Activated CD4-positive, alpha-beta T cell treated with anti-CD3 and anti-CD28 coated beads for 1 hour (primary cell): ENCODE measurements at places on chromosomes 12 and 14.

- DNase-seq: no peak
These were observed 894.0 kb downstream of the NRXN3 start for GRCh38 chr14:79064214-79064613.

GRCh38 chr12:31033146-31033545 lies 40.5 kb upstream of the DDX11 start:
- DNase-seq: no peak

DNA sequence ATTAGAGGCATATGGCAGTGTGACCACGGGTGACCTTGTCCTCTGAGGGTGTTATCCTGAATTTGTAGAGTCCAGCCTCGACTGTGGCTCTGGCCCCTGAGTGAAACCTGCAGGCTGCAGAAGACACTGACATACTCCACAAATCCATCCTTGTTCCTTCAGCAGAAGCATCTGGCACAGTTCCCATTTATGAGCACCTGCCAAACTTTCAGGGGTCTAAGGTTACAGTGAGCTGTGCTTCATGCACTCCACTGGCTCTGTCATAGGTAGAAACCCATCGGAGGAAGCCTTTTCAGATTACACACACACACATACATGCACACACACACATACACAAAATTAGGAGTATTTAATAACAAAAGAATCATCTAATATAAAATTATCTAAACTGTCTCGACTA lies 13.6 kb upstream of the NUAK1 start:
- DNase-seq: no peak

DNA sequence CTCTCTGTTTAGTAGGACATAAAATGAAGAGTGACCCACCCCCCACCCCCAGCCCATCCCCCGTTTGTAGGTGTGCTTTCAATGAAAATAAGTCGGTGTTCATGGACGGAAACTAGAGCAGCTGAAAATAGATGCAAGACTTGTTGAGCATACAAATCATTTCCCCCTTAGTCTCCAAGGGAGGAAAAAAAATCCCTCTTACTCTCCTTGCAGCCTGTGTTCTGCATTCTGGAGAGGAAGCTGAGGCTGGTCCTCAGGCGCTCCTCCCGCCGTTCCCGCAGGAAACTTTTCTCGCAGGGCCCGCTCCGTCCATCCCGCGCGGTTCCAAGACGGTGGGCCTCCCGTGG lies 259.0 kb upstream of the E2F7 start:
- no peak for DNase-seq

GRCh38 chr14:77144412-77145115 lies 3.0 kb upstream of the ZDHHC22 start:
- DNase-seq: no peak

GRCh38 chr12:103810111-103810510 lies 30.9 kb downstream of the NT5DC3 start:
- DNase-seq: no peak

GRCh38 chr14:22588526-22589095 lies 413 bp downstream of the DAD1 start:
- no peak for DNase-seq

- DNase-seq: no peak
These were observed 257.7 kb downstream of the ADGRD1 start for GRCh38 chr12:131211340-131211938.

GRCh38 chr14:56400109-56400825 lies 179.3 kb upstream of the TMEM260 start:
- no peak for DNase-seq

GRCh38 chr12:119375075-119375882 lies 40.8 kb downstream of the CCDC60 start:
- no peak for DNase-seq

- DNase-seq: no peak
These were observed 1349.1 kb downstream of the TMEM121 start for GRCh38 chr14:106875503-106875902.

DNA sequence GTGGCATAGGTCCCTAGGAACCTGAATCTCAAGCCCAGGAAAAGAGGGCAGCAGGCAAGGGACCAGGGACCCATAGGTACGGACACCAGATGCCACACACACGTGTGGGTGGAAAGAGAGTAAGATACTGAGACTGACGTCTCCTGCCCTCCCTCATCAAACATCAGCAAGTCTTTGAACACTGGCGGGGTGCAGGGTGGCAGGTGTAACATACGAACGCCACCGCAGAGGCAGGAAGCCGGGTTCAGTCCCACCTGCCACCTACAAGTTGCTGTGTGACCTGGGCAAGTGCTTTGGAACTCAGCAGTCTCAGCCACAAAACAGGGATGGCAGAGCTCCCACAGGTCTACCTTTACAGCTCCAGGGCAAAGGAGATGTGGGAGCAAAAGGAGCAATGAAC lies 11.1 kb downstream of the ACTN1 start:
- peak; percentile 63 for DNase-seq

GRCh38 chr12:3097186-3097804 lies 20.1 kb downstream of the TSPAN9 start:
- no peak for DNase-seq

GRCh38 chr14:96754845-96755184 lies 42.4 kb upstream of the VRK1 start:
- DNase-seq: no peak

GRCh38 chr12:93311827-93312226 lies 65.9 kb upstream of the NUDT4 start:
- DNase-seq: no peak

- no peak for DNase-seq
These were observed 1.3 kb downstream of the TMEM233 start for GRCh38 chr12:119594772-119595445.

DNA sequence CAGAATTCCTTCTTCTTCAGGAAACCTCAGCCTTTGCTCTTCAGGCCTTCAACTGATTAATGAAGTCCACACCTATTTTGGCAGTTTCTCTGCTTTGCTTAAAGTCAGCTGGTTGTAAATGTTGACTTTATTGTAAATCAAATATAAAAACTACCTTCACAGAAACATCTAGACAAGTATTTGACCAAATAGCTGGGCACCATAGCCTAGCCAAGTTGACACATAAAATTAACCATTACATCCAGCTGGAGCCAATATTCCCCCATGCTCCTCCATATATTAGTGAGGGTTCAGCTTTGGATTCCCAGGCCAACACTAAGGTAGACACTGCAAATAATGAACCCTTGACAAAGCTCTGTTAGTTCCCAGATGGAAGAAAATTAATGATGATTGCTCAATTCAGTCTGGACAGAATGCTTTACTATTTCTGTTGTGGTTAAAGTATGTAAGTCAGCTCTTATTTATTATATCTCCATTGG lies 125.5 kb downstream of the ZFP36L1 start:
- DNase-seq: no peak

DNA sequence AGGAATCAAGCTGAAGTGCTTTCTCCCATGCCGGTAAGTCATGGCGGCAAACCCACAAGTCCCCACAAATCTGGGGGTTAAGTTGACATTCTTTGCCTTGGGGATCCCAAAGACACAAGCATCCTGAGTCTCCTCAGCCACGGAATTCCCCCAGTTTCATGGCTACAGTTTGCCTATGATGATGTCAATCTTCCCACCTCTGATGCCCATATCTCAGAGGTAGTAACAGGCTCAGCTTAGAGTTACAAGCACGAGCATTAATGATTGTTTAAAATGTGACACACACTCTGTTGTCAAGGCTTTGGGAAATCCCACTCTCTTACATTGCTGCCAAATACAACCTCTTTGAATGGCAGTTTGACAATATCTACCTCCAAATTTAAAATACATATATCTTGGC lies 22.3 kb downstream of the NOS1 start:
- no peak for DNase-seq

DNA sequence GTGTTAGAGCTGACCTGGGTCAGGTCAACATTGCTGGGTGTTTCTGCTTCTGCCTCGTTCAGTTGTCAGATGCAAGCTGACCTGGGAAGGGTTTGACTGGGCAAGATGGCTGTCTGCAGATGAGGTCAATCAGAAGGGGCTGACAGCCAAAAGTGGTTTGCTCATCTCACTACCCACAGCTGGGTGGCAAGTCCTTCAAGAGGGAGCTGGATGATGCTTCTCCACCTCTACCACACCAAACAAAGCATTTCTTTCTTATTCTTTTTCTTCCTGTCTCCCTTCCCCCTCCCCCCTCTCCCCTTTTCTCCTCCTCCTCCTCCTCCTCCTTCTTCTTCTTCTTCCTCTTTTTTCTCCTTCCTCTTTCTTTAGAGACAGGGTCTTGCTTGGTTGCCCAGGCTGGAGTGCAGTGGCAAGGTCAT lies 268.2 kb upstream of the PLEKHG7 start:
- DNase-seq: no peak

DNA sequence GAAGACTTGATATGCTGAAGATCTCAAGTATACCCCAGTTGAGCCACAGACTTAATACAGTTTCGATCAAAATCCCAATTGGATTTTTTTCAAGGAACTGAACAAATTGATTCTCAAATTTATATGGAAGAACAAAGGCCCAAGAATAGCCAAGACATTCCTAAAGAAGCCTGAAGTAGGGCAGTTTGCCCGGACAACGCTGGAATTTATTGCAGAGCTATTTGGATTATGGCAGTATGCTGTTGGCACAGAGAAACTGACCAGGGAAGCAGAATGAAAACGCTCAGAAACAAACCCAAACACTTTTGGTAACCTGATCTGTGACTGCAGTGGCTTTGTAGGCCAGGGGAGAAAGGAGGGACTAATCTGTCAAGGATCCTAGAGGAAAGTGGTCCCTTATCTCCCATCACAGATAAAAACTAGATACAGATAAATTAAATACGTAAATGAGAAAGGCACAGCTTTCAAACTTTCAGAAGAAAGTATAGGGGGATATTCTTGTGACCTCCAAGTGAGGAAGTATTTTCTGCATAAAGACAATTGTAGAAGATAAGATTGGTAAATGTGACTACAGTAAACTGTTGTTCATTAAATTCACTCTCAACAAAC lies 35.9 kb upstream of the GSC start:
- no peak for DNase-seq

DNA sequence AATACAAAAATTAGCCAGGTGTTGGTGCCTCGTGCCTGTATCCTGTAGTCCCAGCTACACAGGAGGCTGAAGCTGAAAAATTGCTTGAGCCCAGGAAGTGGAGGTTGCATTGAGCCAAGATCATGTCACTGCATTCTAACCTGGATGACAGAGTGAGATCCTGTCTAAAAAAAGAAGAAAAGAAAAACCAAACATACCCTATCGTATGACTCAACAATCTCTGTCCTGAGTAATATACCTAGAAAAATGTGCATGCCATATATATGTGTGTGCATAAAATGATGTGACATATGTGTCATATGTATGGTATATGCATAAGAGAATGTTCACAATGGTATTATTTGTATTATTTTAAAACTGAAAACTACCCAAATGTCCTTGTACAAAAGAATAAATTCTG lies 261.5 kb upstream of the CLEC14A start:
- DNase-seq: no peak

- no peak for DNase-seq
These were observed 6.1 kb downstream of the ATP2B1 start for GRCh38 chr12:89702503-89702902.

DNA sequence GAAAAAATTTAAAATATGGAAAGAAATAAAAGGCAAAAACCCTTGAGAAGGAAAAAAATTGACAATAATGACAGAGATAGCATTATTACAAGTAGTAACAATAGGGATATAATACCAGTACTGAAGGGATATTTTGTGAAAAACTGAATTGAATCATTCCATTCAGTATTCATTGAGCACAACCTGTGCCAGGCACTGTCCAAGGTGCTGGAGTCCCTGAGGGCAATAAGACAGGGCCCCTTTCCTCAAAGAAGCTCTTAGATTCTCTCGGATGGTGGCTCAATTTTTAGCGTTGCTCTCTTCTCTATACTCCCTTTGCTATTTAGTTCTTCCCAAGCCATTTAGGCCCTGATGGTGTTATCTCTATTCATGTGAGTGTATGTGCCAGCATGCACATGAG lies 34.3 kb upstream of the GAS2L3 start:
- no peak for DNase-seq

- DNase-seq: no peak
These were observed 19.6 kb upstream of the LRP1-AS start for GRCh38 chr12:57166971-57167371.

GRCh38 chr12:65902500-65902899 lies 78.2 kb downstream of the HMGA2 start:
- DNase-seq: no peak

DNA sequence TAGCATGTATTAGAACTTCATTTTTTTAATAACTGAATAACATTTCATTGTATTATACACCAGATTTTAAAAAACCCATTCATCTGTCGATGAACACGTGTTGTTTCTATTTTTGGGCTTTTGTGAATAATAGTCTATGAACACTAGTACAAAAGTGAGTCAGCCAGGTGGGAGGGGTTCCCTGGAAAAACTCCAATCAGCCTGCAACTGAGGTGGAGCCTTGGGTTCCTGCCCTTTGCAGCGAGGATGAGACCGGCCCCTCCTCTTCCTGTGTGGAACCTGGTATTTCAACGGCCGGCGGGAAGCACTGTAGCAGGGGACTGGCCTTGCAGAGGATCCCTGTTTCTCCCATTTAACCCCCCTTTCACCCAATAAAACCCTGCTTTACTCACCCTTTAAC lies 56.1 kb downstream of the LMNTD1 start:
- DNase-seq: no peak

GRCh38 chr14:93155667-93156066 lies 29.0 kb downstream of the MOAP1 start:
- no peak for DNase-seq

DNA sequence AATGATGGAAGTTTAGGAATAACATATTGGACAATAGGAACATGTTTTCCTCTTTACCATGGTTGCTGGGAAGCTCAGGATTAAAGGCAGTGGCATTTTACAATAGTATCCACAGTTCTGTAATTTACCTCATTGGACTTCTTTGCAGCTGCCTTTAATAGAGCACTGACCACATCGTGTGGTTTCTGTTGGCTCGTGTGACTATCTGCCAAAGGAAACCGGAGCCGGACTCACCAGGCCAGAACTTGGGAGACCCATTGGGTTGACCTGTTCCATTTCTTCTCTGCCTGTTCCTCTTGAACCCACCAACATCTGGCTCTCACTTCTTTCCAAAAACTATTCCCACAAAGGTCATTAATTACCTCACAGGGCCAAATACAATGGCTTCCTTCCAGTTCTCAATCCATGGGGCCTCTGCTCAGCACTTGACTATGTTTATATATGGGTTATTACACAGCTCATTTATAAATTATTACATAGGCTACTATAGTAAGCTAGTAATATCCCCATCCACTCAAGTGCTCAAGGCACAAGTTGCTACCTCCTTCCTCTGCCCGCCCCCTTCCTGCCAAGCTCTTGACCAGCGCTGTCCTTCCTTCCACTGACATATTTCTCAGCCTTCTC lies 121.5 kb upstream of the VASH1 start:
- no peak for DNase-seq

GRCh38 chr14:33393895-33394368 lies 455.3 kb downstream of the NPAS3 start:
- no peak for DNase-seq
